Activated CD8-positive, alpha-beta memory T cell treated with anti-CD3 and anti-CD28 coated beads for 4 hours (primary cell): ENCODE measurements at places on chromosomes 2 and 18.

- no peak for DNase-seq
Observed at GRCh38 chr18:46418663-46419260, 238.3 kb downstream of the LOXHD1 start.

- no peak for DNase-seq
Observed at GRCh38 chr2:199968126-199968525, 12.7 kb downstream of the MAIP1 start.

DNA sequence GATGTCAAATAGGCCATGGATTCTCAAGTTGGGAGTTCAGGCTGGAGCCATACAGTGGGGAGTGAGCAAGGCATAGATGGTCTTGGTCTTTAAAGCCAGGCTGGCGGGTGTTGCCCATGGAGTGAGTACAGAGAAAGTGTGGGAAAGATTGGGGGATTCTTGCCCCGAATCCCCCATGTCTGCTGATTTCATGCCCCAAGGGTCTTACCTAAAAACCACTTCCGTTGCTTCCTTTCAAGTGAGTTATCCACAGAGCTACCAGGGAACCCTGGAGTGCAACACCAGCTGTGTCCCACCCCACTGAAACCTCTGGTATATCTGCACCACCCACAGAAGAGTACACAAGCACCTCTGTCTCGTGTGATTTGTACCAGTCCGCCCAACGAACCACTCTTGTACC lies 31.4 kb downstream of the FHOD3 start:
- no peak for DNase-seq

DNA sequence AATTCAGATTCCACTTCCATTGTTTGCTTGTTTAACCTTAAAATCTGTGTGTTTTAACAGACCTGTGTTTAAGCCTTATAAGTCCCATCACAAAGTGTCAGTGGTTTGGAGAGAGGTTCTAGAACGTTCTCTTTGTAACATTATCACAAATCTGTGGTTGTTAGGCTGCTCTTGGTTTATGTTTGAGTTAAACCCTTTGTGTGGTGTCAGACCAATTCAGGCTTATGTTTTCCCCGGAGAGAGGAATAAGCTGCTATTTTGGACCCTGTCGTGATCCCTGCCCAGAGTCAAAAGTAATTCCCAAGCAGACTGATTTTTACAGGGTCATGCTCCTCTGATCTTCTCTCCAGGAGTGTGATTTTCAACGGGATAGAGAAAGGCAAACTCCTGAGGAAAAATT lies 43.8 kb upstream of the LTBP1 start:
- no peak for DNase-seq

DNA sequence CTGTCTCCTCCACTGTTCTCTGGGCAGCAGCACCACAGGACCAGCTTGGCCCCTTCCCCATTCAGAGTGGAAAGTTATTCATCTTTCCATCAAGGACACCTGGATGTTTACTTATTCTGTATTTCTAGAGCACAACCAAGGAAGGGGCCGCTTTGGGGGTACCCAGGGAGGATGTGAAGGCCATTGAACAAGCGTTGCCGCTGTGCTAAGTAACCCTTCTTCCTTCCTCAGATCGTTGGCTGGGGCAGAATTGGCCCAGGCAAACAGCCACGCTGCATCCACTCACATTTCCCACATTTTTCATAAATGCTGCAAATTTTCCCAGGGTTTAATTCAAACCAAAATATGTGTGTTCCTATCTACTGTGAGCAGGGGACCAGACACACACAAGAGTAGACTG lies 76.2 kb upstream of the NPAS2 start:
- no peak for DNase-seq

GRCh38 chr2:98829581-98830270 lies 98.8 kb upstream of the MGAT4A start:
- DNase-seq: no peak

- no peak for DNase-seq
Observed at GRCh38 chr2:62740221-62740620, 34.7 kb downstream of the EHBP1 start.

DNA sequence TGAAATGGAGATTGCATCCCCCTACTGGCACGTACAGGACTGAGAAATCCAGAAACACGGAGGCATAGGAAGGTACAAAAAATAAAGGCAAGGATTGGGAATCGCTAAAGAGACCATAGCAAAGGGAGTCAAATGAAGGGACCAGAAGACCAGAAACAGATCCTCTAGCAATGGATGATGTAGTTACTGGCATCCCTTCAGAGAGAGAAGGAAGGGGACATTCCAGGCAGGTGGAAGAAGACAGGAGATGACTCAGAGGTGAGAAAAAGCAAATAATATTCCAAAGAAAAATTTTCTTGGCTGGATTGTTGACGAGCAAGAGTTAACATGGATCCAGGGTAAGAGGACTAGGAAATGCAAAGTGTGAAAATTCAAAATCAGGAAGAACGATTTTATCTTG lies 78.4 kb upstream of the FZD7 start:
- DNase-seq: no peak

GRCh38 chr2:187502467-187502866 lies 51.8 kb downstream of the TFPI start:
- no peak for DNase-seq

GRCh38 chr2:63875559-63876245 lies 34.0 kb downstream of the UGP2 start:
- DNase-seq: no peak

DNA sequence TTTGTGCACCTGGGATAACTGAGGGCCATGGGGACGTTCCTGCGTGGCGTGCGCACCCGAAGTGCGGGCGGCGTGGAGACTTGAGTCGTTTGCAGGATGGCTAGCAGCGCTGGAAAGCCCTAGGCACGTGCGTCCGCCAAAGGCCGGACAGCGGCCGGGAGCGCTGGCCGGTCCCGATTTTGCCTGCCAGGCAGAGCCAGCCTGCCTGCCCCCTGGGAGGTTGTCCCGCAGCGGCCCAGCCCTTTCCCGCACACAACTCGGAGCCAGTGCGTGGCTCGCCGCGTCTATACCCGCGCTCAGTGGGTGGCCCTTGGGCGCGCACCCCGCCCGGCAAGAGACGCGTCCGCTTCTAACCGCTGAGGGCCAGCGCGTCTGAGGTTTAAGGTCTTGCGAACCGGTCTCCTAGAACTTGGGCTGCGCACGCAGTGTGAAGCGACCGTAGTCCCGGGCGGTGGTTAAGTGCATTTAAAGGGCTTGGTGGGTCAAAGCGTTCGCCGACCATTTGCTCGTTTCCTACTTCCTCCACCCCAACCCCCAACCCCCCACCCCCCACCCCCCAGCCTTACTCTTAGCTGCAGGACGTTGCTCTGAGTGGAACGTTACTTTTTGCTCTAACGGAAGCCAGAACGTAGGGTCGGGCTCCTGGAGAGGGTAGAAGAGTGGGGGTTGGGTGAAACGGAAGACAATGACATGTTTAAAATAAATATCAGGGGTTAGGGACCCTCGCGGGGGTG lies 627 bp downstream of the CDCA7 start:
- no peak for DNase-seq

- no peak for DNase-seq
Observed at GRCh38 chr2:11097854-11098387, 57.3 kb upstream of the SLC66A3 start.

- DNase-seq: no peak
Observed at GRCh38 chr2:219261024-219261855, 7.5 kb upstream of the TUBA4A start.

DNA sequence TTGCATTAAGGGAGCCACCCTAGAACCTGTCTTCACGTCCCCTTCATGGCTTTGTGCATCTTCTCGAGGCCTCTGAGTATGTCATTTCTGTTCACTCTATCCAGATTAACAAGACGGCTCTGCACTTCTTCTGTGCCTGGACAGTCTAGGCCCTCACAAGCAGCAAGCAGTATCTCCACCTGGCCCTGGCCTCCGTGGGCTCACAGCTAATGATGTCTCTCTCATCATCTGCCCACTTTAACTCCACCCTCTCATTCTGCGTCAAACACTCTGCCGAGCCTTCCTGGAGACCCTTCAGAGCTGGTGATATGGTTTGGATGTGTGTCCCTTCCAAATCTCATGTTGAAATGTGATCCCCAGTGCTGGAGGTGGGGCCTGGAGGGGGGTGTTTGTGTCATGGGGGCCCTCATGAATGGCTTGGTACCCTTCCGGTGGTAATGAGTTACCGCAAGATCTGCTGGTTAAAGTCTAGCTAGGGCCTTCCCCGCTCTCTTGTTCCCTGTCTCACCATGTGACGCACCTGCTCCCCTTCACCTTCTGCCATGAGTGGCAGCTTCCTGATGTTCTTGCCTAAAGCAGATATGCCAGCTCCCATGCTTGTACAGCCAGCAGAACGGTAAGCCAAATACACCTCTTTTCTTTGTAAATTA lies 132.5 kb upstream of the ID2 start:
- no peak for DNase-seq

DNA sequence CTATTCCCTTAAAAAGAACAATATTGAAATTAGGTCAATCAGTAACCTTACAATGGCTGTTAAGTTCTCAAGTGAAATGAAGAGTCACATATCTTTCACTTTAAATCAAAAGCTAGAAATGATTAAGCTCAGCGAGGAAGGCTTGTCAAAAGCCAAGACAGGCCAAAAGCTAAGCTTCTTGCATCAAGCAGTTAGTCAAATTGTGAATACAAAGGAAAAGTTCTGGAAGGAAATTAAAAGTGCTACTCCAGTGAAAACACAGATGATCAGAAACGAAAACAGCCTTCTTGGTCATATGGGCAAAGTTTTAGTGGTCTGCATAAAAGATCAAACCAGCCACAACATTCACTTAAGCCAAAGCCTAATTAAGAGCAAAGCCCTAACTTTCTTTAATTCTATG lies 402.6 kb upstream of the ZEB2 start:
- DNase-seq: no peak

DNA sequence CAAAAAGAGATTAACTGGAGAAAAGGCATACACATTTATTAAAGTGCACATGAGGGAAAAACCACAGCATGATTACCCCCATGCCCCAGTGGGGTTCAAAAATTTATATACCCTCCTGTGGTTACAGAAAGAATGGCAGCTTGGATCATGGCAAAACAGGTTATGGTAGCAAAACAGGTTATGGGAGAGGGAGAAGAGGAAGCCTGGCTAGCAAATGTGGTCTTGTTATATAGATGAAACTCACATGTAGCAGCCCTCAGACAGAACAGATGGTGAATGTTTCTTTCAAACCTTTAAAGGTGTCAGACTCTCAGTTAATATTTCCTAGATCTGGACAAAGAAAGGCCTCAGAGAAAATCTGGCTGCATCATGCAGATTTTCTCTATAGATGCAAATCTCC lies 178.2 kb upstream of the ZC3H15 start:
- DNase-seq: no peak

- no peak for DNase-seq
Observed at GRCh38 chr2:86790676-86791572, at the start of gene CD8A. TSS of gene CD8A (minus strand) at chr2:86790913. CDS start at chr2:86790825, 88 bp downstream.

DNA sequence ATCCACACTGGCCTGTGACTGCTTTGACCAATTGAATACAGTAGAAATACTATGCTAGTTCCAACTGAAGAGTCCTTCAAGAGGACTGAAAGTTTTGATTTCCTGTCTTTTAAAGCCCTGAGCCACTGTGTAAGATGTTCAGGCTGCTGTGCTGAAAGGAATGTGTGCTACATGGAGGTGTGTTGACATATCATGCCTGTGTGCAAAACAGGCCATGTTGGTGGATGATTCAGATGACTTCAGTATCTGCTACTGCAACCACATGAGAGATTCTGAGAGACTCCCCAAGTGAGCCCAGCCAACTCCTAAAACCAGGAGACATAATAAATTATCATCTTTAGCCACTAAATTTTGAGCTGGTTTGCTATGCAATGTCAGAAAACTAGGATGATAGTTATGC lies 662.9 kb downstream of the ZEB2 start:
- no peak for DNase-seq

DNA sequence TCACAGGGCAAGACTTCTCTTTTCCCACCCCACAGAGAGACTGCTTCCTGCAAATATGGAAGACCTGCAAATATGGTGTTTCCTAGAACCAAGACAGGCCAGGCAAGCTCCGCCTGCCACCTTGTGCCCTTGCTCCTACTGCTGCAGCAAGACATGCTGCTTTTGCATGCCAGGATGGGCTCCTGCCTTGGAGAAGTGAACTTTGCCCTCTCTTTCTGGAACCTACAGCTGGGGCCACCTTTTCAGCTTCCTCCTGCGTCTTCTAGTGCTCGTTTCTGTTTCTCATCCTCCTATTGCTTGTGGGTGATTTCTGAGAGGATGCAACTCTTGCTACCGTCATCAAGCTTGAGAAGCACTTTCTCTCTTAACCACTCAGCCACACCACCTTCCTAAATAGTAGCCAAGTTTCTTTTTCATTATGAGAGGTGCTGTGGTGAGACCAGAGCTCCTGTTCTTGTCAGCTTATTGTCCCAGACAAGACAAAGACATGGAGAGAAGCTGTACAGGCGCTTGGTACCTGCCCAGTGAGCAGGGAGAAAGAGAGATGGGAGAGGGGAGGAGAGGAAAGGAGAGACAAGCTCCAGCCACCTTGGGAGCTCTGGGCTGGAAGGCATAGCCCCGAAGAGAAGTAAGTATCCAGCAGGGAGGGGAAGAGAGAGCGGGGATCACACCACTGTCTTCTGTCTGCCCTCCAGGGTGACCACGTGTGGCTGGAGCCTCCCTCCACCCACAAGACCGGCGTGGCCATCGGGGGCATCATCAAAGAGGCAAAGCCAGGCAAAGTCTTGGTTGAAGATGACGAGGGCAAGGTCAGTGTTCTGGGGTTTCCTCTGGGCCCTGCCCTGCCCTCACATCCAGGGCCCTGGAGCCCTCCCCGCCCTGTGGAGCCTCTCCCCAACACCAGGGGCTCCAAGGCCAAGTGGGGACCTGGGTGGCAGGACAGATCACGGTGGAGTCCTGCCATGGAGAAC lies 28.3 kb downstream of the MYO7B start:
- DNase-seq: no peak

- no peak for DNase-seq
Observed at GRCh38 chr2:223578846-223579245, 23.3 kb downstream of the SCG2 start.

DNA sequence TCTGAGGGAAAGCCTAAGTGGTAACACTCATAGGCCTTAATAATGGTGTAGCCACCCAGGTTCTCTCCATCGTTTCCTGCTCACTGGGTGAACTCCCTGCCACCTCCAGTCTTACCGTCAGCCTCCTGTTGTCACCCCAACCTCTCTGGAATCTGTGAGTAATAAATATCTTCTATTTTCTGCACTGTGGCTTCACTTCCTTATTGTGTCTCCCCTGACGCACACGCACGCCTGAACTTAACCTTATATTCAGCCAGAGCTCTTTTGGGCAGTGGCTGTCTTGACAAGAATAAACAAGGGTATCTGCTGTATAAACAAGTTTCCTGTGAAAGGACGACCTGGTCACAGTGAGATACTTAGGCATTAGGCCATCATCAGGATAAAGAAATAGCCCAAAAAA lies 467.2 kb downstream of the SPAG16 start:
- no peak for DNase-seq
